ENCODE measurements at places on chromosomes 2 and 18.

- no peak for DNase-seq
These were observed 138.7 kb upstream of the CTDP1 start for GRCh38 chr18:79540904-79541282.

DNA sequence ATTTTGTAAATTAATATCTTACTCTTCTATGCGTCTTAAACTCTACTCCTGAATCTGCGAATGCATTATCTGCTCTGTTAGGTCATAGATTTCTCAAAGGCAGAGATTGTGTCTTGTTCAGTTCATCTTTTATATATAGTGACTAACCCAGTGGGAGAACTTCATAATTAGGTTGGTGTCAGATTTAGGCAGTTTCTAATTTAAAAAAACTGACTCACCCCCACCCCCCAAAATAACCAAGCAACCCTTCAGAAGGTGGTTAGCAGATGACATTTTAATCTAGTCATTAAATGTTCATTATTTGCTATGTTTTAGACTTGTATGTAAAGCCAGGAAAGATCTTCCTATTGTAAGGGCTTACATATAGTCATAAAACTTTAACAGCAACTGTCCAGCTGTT lies 10.4 kb downstream of the SERPINB12 start:
- DNase-seq, result no peak

DNA sequence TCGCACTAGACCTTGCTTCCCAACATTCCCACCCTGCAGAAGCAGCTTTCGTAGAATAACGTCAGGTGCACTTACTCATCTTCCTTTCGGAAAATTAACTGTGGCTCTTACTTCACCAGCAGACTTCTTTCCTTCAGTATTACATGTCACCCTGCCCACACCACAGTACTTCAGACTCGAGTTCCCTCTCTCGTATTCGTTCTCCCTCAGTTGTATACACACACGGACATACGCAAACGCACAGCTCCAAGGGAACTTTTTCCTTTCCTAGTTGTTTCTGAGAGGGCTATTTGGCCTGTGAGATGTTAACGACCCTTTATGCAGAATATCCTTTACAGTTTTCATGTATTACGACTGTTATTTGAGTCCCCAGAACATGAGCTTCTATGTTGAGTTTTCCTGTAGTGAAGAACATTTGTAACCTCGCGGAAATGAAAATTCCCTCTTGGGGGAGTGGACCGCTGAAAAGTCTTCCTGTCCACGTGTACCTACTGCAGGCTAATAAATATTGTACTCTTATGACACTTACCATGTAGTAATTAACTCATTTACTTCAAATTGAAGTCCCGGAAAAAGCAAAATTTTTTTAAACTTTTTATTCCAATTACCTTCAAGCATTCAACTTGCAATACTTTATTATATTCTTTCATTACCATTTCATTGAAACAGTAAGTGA lies 908 bp downstream of the ERLEC1 start:
- peak; percentile 17 for DNase-seq

GRCh38 chr18:75128911-75129716 lies 79.8 kb downstream of the PTGR3 start:
- DNase-seq, result no peak

- no peak for DNase-seq
These were observed 81.1 kb downstream of the TMEM17 start for GRCh38 chr2:62424899-62425298.

- DNase-seq, result no peak
These were observed 3.7 kb downstream of the PLEK start for GRCh38 chr2:68368654-68369336.

GRCh38 chr2:46921676-46922448 lies 6.3 kb upstream of the MCFD2 start:
- DNase-seq, result no peak

DNA sequence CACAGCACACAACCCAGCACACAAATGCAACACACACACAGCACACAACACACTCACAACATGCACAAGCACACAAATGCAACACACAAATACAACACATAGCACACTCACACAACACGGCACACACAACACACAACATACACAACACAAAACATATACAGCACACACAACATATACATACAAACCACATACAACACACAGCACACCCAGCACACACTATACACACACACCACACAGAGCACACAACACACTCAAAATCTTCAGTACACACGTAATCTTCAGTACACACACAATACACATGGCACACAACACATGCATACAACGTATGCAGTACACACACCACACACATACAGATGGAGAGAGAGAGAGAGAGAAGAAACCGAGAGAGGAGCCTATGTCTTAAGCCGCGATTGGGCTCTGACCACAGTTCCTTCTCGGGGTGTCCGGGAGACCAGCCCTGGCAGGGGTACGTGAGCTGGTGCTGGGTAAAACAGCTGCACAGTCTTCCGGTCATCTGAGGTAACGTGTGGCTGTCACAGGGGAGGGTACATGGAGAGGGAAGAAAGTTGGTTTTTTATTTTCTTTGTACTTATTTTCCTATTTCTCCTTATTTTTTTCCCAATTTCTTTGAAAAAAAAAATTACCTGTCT lies 25.1 kb downstream of the POU3F3 start:
- DNase-seq, result no peak

GRCh38 chr2:172993931-172994717 lies 81.5 kb upstream of the MAP3K20 start:
- no peak for DNase-seq

DNA sequence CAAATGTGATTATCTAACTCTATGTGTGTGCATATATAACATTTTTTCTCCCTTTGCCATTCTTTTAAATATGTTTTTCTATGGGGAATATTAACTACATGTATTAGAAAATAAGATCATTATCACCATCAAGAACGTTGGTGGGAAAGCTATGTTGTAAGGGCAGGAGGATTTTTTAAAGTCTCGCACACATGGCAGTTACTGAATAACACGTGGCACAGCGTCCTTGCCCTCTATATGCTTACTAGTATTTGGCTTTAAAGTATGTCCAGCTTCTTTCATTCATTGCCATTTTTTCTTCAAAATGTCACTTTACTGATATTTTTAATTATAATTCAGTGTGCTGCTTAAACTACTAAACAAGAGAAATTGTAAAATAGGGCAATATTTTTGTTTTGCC lies 944.3 kb downstream of the SOCS6 start:
- DNase-seq, result no peak

DNA sequence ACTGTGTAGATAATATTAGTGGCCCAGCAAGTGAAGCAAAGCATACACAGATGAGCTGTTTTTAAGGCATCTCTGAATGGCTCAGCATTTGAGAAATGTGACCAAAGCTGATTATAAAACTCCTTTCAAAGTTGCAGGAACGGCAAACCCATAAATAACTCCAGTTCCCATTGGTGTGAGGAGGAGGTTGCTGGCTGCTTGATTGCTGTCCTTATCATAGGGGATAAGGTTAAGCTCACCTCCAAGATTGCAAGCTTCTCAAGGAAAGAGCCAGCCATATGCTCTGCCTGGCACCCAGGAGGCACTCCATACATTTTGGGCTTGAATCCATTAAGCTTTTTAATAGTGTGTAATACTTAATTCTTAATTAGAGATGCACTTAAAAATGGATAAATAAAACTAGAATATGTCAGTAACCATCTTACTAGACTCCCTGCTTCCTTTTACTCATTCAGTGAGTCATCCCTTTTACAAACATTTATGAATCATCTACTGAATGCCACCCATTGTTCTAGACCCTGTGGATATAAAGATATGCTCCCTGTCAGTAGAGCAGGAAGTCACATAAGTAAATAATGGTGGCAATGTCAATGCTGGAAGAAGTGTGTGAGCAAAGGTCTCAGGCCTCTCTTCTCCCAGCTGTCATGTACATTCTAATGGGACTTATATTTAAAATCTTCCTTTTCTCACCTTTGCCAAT lies 99.3 kb downstream of the SPATS2L start:
- peak; percentile 32 for DNase-seq

DNA sequence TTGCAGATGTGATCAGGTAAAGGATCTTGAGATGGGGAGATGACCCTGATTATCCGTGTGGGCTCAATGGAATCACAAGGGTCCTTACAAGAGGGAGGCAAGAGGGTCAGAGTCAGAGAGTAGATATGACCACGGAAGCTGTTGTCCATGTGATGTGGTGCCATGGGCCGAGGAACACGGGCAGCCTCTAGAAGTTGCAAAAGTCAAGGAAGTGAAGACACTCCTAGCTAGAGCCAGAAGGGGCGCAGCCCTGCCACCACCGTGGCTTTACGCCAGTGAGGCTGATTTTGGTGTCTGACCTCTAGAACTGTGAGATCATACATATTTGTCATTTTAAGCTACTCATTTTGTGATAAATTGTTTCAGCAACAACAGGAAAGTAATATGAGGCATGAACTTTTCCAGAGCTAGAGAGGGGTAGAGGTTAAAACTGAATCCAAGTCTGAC lies 114.4 kb downstream of the CAPN13 start:
- no peak for DNase-seq

- DNase-seq, result no peak
These were observed 297.2 kb downstream of the NDUFA10 start for GRCh38 chr2:239727776-239728600.

DNA sequence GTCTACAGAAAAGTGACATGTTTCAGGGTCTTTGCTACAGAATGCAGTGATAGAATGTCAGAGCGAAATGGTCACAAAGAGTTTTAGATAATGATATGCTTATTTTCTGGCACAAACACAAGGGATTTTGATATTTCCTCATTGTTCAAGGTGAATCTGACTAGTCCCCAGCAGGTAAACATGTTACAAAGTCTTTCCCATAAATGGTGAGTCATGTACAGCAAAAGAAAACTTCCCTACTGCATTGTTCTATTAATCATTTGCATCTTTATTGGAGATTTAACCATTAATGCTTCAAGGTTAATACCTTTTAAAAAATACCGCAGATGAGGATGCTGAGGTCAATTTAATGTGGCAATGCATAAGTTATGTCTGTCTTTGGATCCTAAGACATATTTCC lies 19.1 kb upstream of the TRIB2 start:
- DNase-seq, result no peak

DNA sequence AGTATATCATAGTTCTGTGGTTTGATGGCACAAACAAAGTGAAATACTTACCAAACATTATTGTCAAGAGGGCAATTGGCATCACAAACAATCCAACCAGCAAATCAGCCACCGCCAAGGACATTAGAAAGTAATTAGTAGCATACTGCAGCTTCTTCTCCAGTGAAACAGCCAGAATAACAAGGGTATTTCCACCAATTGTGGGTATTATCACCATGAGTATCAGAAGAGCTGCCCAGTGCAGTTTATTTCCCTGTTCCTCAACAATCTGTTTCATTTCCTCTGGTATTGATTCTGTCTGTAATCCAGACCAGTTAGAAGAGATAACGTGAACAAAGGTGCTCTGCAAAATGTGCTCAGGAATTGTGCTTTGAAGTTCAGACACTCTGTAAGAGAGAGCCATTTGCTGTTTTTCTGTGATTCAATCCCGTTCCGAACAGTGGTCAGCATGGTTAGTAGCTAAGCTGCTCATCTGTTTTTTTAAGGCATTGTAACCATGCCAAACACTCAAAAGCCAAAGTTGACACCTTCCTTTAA lies 1.4 kb downstream of the HTR2B start:
- no peak for DNase-seq

GRCh38 chr2:68568116-68568515 lies 75.3 kb upstream of the PROKR1 start:
- DNase-seq, result no peak

- no peak for DNase-seq
These were observed 862.2 kb upstream of the DDX18 start for GRCh38 chr2:116952254-116952653.

DNA sequence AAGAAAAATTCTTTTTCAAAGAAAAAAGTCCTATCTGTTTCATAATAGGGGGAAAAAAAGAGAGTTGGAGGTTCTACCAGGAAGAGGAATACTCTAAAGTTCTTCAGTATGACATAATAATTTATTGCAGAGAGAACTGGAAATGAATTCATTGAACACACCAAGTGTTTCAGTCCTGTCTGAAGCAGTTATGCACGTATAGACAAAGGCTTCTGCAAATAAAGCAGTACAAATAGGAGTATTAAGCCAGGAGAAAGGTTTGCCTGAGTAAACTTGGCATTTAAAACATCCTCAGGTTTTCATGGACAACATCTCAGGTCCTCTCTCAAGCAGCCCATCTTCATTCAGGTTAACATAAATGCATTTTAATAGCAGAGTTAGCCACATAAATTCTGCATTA lies 141.6 kb downstream of the CCDC148 start:
- no peak for DNase-seq

DNA sequence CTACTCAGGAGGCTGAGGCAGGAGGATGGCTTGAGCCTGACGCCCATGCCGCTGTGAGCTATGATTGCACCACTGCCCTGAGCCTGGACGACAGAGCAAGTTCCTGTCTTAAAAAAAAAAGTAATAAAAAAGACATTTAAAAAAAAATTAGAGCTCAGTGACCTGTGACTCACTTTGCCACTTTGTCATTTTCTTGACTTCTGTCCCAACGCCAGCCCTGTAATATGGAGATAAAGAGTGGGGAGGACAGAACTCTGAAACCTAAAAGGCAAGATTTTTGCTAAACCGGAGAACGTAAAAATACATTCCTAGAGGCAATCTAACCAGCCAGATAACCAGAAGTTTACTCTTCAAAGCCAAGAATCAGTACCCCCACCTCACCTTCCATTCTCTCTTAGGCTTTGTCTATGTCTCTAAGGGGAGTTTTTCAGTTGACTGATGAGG lies 49.0 kb downstream of the PRKRA start:
- no peak for DNase-seq

- DNase-seq, result no peak
These were observed 33.5 kb downstream of the INPP4A start for GRCh38 chr2:98478088-98478551.

DNA sequence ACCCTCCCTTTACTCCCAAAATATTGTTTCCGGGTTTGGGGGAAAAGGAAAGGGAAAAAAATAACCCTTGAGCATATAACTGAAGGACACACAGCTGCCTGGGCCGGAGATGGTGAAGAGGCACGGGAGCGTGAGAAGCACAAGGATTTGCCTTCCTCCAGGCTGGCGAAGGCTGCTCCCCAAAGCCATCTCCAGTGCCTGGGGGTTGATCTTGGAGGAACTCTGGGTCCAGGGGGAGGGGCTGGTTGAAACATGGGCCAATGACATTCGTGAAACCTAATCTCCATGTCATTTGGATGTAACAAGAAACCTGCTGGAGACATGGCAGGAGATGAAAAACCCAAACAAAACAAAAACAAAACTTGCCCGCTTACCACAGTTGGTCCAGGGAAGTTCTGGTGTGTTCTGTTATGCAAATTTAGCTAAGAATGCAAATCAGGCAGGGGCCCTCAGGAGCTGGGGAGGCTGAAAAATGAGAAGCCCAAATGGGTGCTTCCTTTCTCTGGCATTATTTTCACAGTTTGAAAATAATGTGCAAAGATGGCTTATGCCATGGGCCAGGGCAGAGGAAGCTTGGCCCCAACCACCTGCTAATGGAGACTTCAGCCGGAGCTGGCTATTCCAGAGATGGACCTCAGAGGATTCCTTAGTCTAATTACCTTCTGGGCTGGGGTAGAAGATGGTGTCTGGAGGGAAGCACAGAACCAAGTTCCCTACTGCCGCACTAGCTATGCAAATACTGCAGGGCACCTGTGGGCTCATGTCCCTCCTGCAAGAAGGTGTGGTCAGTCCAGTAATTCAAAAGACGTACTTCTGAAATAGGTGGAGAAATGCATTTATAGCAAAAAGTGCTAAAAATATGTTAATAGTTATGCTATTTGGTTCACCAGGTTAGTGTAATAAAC lies 180.9 kb downstream of the BCL2 start:
- no peak for DNase-seq

GRCh38 chr2:168568476-168569267 lies 112.6 kb downstream of the CERS6 start:
- no peak for DNase-seq

- DNase-seq, result no peak
These were observed 26.8 kb downstream of the BCL11A start for GRCh38 chr2:60526623-60527022.
